ENCODE measurements at places on chromosomes 13 and 19.

DNA sequence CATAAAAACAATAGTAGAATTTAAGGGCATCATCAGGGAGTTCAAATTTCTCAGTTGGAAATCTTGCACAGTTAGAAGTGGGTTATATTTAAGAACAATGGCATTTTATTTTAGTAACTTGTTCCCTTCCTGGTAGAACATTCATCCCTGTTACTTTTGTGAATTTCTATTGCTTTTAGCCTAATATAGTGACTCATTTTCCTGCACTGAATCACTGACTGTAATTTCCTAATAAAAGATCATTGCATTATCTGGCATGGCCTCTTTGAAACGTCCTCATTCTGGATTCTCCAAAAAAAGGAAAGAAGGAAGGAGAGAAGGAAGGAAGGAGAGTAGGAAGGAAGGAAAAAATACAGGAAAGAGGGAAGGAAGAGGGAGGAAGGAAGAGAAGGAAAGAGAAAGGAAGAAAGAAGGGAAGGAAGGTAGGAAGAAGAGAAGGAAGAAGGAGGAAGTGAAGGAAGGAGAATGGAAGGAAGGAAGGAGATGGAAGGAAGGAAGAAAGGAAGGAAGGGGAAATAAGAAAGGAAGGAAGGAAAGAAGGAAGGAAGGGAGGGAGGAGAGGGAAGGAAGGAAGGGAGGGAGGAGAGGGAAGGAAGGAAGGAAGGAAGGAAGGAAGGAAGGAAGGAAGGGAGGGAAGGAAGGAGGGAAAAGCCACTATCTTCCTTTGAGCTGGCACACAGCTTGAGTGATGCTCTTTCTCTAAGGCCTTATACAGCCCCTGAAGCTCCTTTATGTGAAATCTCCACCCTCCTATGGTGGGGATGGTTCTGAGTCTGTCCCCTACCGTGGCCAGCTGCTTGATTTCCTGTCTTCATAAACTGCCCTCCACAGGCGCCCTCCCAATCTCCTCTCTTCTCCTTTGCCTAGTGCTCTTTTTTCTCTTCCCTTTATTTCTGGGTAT, 29.8 kb upstream of the TM9SF2 start:
- DNase-seq, result no peak

GRCh38 chr13:43364210-43365038, 341.0 kb downstream of the DNAJC15 start:
- no peak for DNase-seq

DNA sequence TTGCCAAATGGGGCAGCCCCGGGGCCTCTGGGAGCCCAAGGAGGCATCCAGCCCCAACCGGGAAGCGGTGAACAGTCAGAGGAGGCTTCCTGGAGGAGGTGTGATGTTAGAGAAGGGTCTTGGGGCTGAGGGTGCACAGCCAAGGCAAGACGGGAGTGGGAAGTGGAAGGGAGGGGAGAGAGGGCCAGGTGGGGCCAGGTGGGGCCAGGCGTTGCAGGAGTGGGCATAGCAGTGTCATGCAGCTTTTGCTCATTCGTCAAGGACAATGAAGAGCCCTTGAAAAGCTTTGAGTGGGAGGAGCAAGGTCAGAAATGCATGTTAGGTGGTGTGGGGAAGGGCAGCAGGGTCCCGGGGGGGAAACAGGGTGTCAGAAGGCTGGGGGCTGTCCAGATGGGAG, 1.8 kb downstream of the FBN3 start:
- no peak for DNase-seq

DNA sequence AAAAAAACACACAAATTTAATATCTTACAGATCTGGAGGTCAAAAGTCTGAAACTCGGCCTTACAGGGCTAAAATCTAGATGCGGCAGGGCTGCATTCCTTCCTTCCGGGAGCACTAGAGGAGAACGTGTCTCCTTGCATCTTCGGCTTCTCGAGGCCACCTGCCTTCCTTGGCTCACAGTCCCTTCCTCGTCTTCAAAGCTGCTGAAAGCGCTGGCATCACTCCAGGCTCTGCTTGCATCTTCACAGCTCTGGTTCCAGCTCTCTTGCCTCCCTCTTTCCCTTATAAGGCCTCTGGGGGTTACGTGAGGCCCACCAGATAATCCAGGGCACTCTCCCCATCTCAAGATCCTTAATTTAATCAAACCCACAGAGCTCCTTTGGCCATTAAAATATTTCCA, 10.5 kb downstream of the XRCC1 start:
- DNase-seq, result no peak

GRCh38 chr19:46718934-46719622, 2.2 kb upstream of the PRKD2 start:
- no peak for DNase-seq

DNA sequence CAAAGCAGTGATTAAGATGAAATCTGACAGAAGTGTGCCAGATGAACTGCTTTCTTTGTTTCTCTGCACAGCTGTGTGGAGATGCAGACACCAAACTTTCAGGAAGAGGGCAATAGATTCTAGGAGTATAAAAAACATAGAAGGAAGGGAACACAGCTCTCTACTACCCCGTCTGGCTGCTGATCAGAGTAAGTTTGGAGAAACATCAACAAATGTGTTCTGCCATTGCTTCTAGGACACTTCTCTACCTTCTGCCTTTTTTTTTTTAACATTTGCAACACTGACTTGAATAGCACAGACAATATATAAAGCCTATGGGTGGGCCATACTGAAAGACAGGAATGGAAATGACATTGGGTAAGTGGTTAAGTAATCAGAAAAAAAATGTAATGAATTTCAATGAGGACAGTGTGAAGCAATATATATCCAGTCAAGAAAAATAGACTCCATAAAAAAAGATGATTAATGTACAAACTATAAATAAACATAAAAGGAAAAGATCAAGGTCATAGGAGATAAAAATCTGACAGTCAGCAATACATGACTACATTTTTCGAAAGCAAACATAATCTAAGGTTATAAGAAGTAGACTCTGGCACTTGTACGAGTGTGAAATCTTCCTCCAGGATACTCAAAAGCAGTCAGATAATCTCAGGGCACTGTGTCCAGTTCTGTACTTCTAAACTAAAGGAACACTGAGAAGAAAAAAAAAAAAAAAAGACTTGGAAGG, 21.4 kb downstream of the NUFIP1 start:
- DNase-seq, result no peak

GRCh38 chr13:108943842-108944241, 314.4 kb downstream of the MYO16 start:
- DNase-seq, result no peak

DNA sequence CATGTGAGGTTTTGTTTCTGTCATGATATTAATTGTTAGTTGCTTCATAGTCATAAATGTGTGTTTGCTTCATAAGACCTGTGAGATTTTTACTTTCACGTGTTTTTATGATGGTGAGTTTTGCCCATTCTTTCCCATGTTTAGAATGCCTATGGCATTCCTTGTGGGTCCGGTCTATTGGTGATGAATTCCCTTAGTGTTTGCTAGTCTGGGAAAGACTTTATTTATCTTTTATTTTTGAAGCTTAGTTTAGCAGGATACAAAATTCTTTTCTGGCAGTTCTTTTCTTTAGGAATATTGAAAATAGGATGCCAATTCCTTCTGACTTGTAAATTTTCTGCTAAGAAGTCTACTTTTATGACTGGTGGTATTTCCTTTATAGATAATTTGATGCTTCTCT, 332.7 kb downstream of the OXGR1 start:
- DNase-seq, result no peak

GRCh38 chr13:106349080-106349931, 186.2 kb downstream of the EFNB2 start:
- no peak for DNase-seq

- DNase-seq, result no peak
These were observed 39.3 kb downstream of the LMO7 start for GRCh38 chr13:75675421-75675820.

DNA sequence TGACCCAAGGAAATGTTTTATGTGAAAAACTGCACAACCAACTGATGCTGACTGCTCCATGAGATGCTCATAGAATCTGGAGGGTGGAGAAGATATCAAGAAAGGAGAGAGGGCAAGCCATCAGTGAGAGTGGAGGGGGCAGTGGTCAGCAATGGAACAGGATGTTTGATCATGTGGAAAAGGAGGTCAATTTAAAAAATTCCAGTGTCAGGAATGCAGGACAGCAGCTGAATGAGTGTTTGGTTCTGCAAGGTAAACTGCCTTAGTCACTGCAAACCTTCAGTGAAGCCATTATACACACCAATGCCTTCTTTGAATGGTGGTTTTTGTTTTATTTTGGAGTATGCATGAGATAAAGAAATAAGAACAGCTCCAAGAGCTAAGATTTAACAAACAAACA, 121.5 kb downstream of the FGF14 start:
- DNase-seq, result no peak

DNA sequence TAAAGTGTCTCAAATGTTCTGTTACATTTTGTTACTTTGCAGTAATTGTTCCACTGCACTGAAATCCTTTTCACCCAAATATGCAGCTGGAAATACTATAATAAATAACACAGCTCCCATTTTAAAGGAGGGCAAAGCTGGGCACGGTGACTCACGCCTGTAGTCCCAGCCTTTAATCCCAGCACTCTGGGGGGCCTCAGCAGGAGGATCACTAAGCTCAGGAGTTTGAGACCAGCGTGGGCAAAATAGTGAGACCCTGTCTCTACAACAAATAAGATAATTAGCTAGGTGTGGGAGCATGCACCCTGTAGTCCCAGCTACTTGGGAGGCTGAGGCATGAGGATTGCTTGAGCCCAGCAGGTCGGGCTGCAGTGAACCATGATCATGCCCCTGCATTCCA, 7.5 kb upstream of the UBAC2 start:
- DNase-seq, result no peak

GRCh38 chr13:44648392-44649103, 72.4 kb upstream of the TSC22D1 start:
- DNase-seq, result no peak

- no peak for DNase-seq
These were observed 77.9 kb downstream of the SOX1 start for GRCh38 chr13:112144616-112145550.

DNA sequence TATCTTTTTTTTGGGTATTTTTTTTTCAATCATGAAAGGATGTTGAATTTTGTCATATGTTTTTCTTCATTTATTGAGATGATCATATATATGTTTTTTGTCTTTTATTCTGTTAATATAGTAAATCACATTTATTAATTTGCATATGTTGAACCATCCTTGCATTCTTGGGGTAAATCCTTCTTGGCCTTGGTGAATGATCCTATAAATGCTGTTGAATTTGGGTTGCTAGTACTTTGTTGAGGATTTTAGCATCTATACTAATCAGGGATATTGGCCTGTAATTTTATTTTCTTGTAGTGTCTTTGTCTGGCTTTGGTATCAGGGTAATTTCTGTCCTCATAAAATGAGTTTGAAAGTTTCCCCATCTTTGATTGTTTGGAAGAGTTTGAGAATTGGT, 199.9 kb downstream of the B3GLCT start:
- no peak for DNase-seq

DNA sequence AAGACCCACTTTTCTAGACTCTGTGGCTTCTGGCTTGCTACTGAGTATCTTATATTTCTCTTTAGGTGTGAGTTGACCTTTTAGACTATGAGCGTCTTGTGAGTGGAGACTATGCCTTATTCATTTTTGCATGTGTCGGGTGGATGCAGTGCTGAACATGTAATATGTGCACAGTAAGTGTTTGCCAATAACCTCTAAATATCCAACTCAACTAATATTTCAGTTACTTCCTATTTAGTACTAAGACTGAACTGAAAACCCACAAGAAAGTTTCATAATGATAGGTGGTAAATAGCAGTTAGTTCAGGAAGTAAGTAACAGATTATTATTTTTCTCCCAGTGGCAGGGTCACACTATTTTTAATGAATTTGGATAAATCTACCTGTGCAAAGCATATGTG, 269.3 kb downstream of the KCNRG start:
- no peak for DNase-seq

DNA sequence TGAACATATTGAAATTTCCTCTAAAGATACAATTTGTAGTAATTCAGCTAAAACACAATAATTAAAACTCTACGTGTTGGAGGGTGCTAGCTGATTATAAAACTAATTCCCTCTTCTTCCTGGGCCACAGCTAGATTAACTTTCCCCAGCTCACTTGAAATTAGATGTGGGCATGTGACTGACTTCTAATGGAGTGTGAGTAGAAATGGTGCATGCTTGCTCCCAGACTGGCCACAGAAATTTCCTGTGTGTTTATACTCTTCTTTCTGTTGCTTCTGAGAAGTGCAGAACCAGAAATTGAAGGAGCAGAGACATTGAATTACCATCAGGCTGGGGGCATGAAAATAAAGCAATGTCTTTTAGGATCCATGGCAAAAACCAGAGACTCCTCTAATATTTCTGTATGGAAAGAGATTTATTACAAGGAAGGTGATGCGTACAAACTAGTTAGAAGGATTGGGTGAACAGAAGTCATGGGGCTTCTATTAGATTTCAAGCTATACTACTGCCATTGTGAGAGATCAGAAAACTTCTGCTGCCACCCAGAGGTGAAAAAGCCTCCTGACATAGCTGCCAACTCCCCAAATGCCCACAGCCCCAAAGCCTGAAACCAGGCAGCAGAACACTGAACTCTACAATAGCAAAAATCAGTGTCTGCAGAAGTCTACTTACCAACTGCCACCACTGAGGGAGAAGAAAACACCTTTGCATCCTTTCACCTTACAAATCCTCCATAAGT, 379.2 kb upstream of the MIR17HG start:
- DNase-seq, result peak; percentile 18

- DNase-seq, result no peak
These were observed 63.4 kb downstream of the SLAIN1 start for GRCh38 chr13:77760893-77761292.

DNA sequence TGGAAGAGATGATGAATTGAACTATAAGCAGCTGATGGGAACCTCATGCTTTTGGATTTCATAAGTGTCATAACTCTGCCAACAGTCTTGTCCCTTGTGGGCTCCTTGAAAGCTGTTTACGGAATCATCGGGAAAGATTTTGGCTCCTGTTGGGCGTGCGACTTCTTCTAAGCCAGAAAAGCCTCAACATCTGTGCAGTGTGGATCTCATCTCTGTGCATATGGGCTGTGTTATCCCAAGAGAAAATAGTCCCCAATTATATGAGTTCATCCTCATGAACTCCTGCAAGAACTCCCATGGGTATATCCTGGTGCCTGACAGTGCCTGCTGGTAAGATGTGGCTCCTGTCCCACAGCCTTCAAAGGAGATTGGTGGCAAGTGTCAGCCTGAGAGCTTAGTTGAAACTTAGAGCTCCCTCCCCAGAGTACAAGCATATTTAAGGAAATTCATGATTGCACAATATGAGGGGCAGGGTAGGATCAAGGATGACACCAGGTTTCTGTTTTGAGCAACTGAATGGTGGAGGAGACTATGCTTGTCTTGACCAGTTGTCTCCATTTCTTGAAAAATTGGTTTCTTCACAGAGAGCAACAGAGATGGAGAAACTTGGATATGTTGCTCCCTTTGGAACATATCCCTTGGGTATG, 243.5 kb downstream of the ITGBL1 start:
- no peak for DNase-seq

GRCh38 chr19:39054091-39054470, 21.7 kb upstream of the FBXO27 start:
- DNase-seq, result no peak

All from SK-N-MC (cell line).